ENCODE measurements at places on chromosomes 6 and 20.
A peak's percentile ranks its signal among the peaks of the same experiment; 100 is the strongest.

DNA sequence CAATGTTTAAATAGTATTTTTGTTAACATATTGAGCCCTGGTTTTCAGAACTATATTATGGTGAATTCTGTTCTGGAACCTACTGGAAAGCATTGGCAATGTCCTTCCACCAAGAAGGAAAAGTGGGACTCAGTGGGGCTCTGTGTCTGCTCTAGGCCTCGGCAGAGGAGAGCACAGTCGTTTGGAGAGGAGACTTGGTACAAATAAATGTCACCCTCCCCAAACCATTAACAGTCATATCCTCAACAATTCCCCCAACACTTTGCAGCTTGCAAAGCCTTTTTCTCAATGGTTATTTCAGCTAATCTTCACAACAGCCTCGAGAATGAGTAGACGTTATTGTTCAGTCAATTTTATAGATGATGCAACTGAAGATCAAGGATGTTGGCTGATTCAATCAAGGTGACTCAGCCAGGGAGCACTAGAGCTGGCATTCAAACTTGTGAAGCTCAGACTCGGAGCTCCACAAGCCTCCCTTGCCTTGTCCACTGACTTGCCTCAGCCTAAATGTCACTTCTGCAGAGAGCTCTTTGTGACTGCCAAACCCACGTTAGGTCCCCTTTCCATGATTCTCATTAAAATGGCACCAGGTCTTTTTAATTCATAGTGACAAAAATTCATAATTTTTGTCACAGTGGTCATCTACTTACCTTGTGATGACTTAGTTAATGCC, 60.6 kb downstream of the TOX2 start:
- no peak for DNase-seq

GRCh38 chr20:51535075-51535386, 7.5 kb downstream of the NFATC2 start:
- DNase-seq = no peak

DNA sequence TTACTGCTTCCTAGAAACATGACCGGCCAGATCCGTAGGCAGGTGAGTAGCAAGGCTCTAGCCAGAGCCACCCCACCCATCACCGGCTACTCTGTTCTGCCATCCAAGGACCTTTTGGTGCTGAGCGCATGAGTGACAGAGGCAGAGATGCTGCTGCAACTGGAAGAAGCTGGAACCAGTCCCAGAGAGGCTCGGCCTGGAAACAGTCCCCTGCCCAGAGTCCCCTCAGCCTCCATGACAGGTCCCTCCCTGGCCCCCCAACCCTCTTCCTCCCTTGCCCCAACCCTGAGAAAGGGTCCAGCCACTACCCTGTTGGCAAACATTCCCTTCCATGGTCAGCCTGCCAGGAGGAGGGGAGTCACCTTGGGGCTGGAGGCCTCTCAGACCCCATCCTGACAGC, 31.9 kb downstream of the BPIFB4 start:
- no peak for DNase-seq

DNA sequence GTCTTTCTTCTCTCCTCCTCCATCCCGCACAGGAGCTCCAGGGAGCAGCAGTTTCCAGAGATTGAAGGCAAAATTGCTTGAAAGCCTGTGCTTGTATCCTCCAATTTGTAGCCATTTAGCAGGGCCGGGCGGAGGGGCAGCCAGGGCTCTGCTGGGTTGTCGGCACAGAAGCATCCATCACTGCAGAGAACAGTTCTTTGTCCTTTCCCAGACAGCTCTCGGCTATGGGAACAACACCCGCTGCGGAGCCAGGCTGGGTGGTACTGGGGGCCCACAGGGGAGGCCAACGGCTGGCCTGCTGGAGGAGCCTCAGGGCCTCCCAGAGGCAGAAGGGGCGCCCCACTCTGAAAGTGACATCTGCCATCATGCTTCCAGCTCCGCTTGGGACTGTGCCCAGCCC, 7.8 kb downstream of the HRH3 start:
- no peak for DNase-seq

DNA sequence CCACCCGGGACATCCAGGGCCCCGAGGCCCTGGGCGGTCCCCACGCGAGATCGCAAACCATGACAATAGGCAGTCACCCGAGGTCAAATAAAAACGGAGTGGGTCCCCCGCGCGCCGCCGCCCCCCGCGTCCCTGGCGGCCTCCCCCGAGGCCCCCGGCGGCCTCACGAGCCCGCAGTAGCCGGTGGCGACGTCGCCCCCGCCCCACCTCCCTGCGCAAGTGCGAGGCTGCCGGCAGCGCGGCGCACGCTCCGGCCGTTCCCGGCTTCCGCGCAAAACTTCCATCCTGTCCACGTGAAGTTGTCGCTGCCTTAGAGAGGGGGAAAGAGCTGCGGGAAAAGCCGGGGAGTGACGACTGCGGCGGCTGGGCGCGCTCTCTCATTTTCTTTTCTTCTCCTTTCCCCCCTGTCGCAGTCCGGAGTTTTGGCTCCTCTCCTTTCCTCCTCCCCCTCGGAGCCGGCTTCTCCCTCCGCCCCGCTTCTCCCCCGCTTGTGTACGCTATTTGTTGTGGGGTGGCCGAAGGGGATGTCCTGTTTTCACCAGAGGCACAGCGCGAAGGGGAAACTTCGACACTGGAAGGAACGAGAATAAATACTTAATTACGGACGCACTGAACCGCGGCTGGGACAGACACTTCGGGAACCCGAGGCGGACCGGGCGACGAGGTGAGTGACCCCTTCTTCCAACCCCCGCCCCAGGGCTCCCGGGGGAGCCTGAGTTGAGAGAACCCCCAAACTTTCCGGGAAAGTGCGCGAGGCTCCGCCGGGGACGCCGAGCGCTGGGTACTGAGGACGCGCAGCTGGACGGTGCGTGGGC, at the start of gene EYA4:
Gene EYA4 (plus strand): TSS at position 272 of the 815 bp plus-strand sequence. CDS start 33,424 bp downstream, outside the sequence.
- no peak for DNase-seq

- no peak for DNase-seq
Observed at GRCh38 chr6:68975064-68975463, 340.0 kb downstream of the ADGRB3 start.

- no peak for DNase-seq
Observed at GRCh38 chr6:34416877-34417371, 8.9 kb downstream of the RPS10 start.

DNA sequence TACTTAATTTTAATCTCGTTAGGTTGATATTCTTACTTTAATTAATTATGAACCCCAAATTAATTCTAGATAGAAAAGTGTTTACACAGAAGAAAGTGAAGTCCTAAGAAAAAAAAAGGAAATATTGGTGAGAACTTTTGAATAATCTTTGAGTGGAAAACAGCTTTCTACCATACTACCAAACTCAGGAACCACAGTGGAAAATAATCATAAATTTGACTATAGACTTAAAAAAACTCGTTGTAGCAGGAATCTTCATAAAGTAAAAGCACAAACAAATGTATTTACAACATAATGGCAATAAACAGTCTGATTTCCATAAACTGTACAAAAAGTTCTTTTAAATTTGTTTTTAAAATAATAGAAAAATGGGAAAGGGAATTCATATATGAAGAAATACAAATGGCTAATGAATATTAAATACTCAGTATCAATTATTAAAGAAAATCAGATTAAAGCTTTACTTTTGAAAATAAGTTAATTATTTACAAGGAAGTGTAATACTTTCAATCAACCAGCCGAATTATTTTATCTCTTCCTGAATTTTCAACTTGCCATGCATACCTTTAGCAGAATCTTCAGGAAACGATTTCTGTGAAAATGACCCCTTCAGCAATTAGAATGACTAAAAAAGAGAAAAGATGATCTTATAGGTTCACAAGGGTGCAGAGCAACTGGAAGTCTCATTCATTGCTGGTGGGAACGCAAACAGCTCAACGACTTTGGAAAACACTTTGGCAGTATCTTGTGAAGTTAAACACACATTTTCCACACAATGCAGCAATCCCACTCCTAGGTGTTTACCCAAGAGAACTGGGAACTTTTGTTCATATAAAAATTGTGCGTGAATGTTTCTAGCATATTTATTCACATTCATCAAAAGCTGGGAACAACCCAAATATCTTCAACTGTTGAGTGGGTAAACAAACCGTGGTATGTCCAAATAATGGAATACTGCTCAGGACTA, 38.5 kb upstream of the BMP6 start:
- no peak for DNase-seq

- DNase-seq = no peak
Observed at GRCh38 chr6:15916581-15916980, 212.3 kb upstream of the MYLIP start.

DNA sequence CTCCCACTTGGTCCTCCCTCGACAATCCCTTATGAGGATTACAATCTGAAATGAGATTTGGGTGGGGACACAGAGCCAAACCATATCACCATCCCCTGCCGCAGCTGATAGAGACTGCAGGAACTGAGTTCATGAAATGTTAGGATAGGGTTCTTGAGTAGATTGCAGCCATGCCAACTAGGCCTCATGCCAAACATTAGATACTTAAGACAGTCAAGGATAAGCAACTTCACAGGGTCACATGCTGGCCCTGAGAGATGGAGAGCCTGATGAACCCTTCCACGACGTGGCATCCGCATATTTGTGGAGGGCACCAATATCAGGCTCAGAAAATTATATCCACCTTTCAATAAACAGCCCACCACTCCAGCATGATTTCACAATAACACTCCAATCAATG, 121.3 kb downstream of the ALDH8A1 start:
- no peak for DNase-seq

GRCh38 chr6:82954937-82955577, 110.6 kb downstream of the UBE3D start:
- no peak for DNase-seq

- DNase-seq = peak; percentile 39
Observed at GRCh38 chr20:20824924-20825584, 112.6 kb upstream of the RALGAPA2 start.

- DNase-seq = no peak
Observed at GRCh38 chr20:24892522-24892921, 56.5 kb upstream of the CST7 start.
